Activated CD4-positive, alpha-beta memory T cell treated with anti-CD3 and anti-CD28 coated beads for 36 hours (primary cell): ENCODE measurements at places on chromosomes 7 and 10.

DNA sequence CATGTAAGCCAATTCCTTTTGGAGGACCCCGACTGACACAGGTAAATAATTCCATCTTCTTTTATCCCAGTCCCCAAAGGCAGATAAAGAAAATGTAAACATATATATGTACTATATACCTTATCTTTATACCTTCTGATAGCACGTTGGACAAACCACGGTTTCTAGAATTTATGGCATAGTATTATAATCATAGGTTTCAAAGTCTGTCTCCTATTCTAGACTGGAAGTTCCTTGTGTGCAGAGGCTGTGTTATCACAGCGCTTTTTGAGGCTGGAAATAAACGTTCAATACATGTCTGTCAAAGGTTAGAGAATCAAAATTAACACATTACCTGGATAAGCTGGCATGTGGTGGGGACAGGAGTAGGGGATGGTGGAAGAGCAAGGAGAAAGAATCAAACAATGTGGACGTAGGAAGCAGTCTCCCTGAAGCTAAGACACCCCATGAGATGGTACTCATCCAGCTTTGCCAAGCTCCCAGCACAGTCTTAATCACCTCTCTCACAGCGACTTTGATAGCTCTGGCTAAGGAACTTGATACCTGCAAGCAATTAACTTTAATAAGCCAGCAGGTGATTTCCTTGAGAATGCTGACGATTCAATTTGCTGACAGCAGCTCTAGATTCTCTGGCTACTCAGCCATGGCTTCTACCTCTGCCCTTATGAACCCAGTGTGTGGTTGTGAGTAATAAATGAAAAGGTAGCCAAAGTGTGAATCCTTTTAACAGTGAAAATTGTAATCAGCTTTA lies 208.4 kb upstream of the LRRTM3 start:
- DNase-seq, result no peak

DNA sequence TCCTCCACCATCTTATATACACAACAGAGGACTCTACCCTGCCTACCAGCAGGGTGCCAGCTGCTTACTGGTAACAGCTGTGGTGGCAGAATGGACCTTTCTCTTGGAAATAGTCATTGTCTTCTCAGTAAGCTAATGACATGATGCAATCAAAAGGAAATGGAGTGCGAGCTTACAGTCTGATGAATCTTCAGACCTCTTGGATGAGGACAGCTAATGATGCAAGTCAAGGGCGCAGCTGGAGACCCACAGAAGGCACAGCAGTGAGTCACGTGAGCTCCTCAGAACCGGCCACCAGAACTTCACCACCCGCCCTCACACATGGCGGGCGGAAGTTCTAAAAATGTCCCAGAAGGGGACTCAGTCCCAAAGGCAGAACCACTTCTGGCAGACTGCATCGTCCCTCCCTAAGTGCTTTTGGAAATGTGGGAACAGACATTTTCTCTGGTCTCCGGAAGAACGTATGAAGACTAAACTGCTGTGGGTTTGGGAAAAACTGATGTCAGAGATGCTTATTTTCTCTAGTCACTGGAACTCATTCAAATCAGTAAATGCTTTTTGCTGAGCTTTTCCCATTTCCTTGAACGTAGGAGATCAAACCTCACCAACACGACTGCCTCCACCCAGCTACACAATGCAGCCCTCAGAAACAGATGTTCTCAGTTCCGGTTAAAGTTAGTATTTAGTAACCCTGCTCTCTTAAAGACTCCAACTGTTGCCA lies 96.4 kb downstream of the FAS start:
- peak; percentile 50 for DNase-seq

DNA sequence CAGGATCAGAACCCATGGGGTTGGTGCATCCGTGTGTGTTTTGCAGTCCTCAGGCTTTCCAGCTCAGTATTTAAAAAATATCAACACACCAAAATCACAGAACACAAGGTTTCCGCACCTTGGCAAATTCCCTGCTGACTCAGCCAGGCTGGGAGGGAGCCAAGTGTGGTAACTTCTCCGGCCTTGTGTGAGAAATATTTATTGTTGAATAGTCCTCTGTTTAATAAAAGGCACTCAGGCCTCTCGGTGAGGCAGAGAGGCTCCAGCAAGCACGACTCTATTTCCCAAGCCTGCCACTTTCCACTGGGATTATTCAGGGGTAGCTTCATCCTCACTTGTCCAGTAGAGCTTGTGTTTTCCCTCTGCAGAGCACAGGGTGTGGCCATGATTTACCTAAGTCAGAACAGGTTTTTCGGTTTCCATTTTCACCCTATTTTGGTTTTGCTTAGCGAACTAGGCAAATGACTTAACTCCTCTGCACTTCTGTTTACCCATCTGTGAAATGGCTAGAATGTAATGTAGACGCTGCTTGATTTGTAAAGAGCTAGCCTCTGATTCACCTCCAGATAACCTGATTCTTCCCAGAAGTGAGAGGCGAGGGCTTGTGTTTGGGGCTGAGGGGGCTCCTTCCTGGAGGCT lies 13.0 kb upstream of the CHST15 start:
- no peak for DNase-seq

DNA sequence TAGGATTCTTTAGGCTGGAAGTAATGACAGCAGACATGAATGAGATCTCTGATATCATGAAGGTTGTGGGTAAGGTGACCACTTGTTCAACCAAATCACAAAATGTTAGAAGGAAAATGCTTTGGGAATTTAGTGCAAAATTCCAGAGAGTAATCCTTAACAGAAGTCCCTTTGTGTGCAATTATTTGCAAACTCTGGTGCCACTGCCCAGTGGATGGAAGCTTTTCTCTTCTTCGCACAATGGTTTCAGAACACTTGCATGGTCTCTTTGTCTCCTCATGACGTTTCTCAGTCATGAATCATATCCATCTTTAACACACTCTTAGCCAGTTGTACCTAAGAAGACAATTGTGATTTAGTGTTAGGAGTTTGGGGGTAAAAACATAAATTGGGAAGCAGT lies 570.4 kb upstream of the ANKRD30A start:
- DNase-seq, result no peak

GRCh38 chr7:1085910-1086421 lies 1.9 kb upstream of the GPER1 start:
- no peak for DNase-seq

- DNase-seq, result no peak
These were observed 918 bp downstream of the DBNL start for GRCh38 chr7:44045226-44046014.

GRCh38 chr10:103127241-103127640 lies 65.8 kb downstream of the NT5C2 start:
- DNase-seq, result no peak

GRCh38 chr10:34530778-34531177 lies 284.3 kb downstream of the PARD3 start:
- DNase-seq, result no peak

GRCh38 chr10:103889121-103889720 lies 28.8 kb downstream of the STN1 start:
- no peak for DNase-seq

- no peak for DNase-seq
These were observed 32.6 kb downstream of the PTPN12 start for GRCh38 chr7:77569514-77570232.

- DNase-seq, result no peak
These were observed 557.0 kb upstream of the IGFBP3 start for GRCh38 chr7:46478046-46478445.

DNA sequence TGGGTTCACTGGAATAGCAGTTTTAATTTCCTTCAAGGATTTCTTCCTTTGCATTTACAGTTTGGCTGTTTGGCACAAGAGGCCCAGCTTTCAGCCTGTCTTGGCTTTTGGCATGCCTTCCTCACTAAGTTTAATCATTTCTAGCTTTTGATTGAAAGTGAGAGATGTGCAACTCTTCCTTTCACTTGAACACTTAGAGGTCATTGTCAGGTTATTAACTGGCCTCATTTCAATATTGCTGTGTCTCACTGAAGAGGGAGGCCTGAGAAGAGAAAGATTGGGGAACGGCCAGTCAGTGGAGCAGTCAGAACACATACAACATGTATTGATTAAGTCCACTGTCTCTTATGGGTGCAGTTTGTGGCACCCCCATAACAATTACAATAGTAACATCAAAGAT lies 33.9 kb downstream of the PTTG1IP2 start:
- DNase-seq, result no peak

- no peak for DNase-seq
These were observed 3.1 kb upstream of the TMEM26 start for GRCh38 chr10:61456095-61456789.

GRCh38 chr7:46454816-46455215 lies 533.7 kb upstream of the IGFBP3 start:
- DNase-seq, result no peak

GRCh38 chr7:140447841-140448240 lies 31.5 kb downstream of the MKRN1 start:
- no peak for DNase-seq

GRCh38 chr7:150740053-150740452 lies 2.8 kb downstream of the GIMAP5 start:
- peak; percentile 65 for DNase-seq

GRCh38 chr10:13865758-13866491 lies 279.2 kb downstream of the PRPF18 start:
- DNase-seq, result no peak

GRCh38 chr10:9243941-9244411 lies 1189.5 kb downstream of the GATA3 start:
- no peak for DNase-seq

GRCh38 chr10:34596351-34596750 lies 218.7 kb downstream of the PARD3 start:
- no peak for DNase-seq

- no peak for DNase-seq
These were observed 70.5 kb downstream of the SFMBT2 start for GRCh38 chr10:7340179-7340874.

DNA sequence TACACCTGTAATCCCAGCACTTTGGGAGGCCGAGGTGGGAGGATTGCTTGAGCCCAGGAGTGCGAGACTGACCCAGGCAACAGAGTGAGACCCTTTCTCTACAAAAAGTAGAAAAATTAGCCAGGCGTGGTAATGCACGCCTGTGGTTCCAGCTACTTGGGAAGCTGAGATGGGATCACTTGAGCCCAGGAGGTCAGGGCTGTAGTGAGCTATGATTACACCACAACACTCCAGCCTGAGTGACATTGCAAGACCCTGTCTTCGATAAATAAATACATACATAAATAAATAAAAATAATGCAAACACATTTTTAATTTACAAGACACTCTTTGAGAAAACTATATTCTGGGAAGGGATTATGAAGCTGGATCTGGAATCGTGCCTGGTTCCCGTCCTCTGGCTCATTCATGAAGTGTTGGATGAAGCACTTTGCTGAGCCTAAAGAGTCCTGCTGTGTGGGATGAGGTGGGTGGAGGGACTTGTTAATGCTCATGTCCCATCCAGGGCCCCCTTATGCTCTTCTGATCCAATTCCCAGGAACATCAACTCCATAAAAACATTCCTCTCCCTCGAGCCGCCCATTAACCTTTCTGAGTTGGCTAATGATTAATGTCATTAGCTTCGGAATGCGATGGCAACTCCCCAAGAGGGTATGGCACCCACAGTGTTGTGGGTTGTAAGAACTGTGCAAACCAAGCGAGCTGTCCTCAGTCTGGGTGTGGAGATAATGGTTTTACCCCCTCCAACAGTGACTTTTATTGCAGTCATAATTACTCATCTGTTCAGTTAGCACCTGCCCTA lies 236.3 kb downstream of the BAMBI start:
- no peak for DNase-seq

DNA sequence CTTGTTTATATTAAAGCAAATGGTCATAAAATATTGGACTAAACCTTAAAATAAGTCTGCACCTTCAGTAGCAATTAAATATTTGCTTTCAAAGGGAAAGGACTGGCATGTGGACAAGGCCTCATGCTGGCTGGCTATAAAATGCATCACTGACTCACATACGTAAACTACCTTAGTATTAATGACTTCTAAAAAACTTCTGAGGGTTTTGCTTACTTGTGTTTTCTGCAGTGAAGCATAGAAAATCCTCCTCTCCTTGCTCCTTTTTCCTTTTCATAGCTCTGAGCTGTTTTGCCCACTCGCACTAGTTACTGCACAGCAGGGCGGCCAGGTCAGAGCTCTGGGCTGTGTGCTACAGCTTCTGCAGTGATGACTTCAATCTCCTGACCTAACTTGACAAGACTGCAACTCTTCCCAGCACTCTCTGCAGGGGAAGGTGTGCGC lies 82.3 kb downstream of the CUL2 start:
- DNase-seq, result no peak

- no peak for DNase-seq
These were observed 11.8 kb downstream of the CFAP69 start for GRCh38 chr7:90256778-90257177.

DNA sequence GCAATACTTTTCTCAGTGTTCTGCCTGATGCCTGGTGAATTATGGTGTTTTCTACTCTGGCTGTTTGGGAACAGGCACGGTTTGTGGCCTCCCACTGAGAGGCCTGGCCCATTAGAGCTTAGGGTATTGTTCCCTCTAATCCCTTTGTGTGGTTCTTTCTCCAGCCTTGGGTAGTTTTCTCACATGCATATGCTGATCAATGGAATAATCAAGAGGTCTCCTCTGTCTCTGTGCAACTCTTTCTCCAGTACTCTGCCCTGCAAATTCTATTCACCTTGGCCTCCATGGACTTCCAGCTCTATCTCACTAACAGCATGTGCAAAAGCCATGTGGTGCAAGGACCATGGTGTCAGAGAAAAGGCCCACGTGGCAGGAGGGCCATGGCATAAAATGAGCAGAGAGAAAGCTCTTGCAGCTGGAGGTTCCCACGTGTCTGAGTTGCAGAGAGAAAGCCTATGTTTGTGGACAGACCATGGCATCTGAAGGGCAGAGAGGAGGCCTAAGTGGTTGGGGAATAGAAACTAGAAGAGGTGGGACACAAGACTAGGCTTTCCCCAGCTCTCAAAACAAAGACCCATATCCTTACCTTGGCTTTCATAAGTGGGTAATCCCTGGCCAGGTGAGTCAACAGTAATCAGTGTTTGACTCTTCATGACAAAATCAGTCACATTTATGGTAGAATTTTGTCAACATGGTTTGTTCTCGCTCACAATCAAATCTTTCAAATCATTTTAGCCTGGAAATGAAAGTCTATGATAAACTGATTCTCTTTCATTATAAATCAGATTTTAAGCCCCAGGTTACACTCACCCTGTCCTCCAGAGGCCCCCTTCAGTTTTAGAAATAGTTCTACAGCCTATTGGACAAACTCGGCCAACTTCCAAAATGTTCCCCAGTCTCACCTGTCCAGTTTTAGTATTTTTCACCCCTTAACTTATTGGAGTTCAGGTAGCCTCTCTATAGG lies 17.3 kb downstream of the OPALIN start:
- peak; percentile 26 for DNase-seq
